Transverse colon (tissue), 4 donors: ENCODE measurements at places on chromosomes 11 and 22. TPM values are rescaled to one million over a fixed set of nuclear protein-coding genes. Genes with fewer than 3 reads are reported as not detected.

DNA sequence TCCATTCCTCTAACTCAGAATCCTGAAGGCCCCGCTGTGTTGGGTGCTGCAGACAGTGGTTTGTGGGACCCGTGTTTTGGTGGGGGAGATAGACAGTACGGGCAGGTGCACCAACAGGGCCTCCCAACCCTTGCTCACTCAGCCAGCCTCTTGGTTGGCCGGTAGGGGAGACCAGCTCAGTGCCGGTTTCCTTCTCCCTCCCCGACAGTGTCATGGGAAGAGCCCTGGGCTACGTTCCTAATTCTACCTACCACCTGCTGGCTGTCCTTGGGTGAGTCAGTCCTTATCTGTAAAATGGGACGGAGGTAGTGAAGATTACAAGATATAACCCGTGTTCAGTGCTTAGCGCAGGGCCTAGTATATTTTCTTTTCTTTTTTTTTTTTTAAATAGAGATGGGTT, 5.9 kb downstream of the TMEM134 start:
- no peak overlapping the region for H3K4me3 ChIP-seq
- peaks cover 27% of the 10 kb centered on the region for H3K4me1 ChIP-seq
- no peak for DNase-seq
- H3K27me3 ChIP-seq = no peaks in the 10 kb centered on the region

GRCh38 chr11:63901660-63902059, 15.3 kb downstream of the RCOR2 start:
- no peaks in the 10 kb centered on the region for H3K36me3 ChIP-seq
- no peak overlapping the region for H3K27ac ChIP-seq
- no peak overlapping the region for H3K4me3 ChIP-seq
- no peaks in the 10 kb centered on the region for H3K4me1 ChIP-seq

GRCh38 chr11:116503216-116504160, 269.3 kb downstream of the BUD13 start:
- H3K4me1 ChIP-seq = no peaks in the 10 kb centered on the region
- H3K27me3 ChIP-seq = peaks cover 40% of the 10 kb centered on the region
- no peaks in the 10 kb centered on the region for H3K36me3 ChIP-seq
- H3K4me3 ChIP-seq = no peak overlapping the region

DNA sequence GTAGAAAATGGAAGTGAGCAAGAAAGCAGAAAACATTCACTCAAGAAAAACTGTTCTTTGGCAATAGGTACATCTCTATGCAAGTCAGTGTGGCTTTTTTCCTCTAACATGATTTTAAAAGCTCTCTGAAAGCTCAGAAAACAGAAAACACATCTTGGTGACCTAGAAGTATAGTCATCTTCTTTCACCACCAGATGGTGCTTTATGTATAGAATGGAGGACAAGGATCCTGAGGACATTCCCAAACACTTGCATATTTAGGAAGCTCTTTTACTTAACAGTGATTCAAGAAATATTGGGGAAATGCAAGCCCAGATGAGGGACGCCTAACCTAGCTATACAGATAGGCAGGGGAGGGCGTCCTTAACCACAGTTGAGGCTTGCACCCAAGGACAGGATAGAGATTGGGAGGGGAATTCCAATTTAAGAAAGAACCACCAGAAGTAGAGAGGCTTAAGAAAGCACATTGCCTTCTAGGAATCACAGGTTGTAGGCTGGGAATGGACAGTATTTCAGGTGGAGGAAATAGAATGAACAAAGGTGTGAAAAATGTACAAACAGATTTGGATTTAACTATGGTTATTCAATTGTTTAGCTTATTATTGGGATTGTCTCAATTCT, 13.8 kb upstream of the CCDC81 start:
- H3K27ac ChIP-seq = no peak overlapping the region
- H3K36me3 ChIP-seq = no peaks in the 10 kb centered on the region
- no peak overlapping the region for H3K4me3 ChIP-seq
- no peak for DNase-seq
- no peaks in the 10 kb centered on the region for H3K4me1 ChIP-seq

Gene SLC6A5
- not detected for total RNA-seq

- no peaks in the 10 kb centered on the region for H3K36me3 ChIP-seq
- H3K4me1 ChIP-seq = no peaks in the 10 kb centered on the region
- DNase-seq = no peak
- H3K27ac ChIP-seq = no peak overlapping the region
- H3K27me3 ChIP-seq = no peaks in the 10 kb centered on the region
- no peak overlapping the region for H3K4me3 ChIP-seq
Measured at GRCh38 chr11:131928992-131929391, 558.6 kb downstream of the NTM start.

Gene ANKK1
- not detected for total RNA-seq

Gene ENTHD1
- not detected for total RNA-seq

DNA sequence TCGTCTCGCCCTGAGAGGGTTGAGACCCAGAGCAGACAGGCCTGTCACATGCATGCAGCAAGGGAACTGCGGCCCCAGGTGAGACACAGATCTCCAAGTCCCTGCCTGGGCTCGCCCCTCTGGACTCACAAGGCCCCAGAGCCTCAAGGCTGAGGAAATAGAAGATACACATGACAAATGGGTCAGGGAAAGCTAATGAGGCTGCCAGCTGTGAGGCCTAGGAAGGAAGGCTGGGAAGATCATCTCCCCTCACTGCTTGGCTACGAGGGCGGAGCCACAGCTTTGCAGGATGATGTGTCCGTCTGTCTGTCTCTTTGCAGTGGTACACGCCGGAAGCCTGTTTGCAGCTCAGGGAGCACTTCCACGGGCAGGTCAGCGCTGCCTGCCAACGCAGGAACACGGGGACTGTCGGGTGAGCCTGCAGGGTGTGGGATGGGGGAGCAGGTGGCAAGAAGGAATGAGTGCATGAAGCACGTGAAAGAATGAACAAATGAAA, 4.5 kb downstream of the RAB36 start:
- no peak overlapping the region for H3K4me3 ChIP-seq
- H3K27me3 ChIP-seq = no peaks in the 10 kb centered on the region
- H3K27ac ChIP-seq = no peak overlapping the region
- peaks cover 8% of the 10 kb centered on the region for H3K4me1 ChIP-seq

Gene SLC22A6
- total RNA-seq = not detected
